Ureter (tissue), 1 donor: ENCODE measurements at places on chromosomes 2 and 18. TPM values are rescaled to one million over a fixed set of nuclear protein-coding genes. Genes with fewer than 3 reads are reported as not detected.

Gene RAB6C
- 0.34 TPM for total RNA-seq

DNA sequence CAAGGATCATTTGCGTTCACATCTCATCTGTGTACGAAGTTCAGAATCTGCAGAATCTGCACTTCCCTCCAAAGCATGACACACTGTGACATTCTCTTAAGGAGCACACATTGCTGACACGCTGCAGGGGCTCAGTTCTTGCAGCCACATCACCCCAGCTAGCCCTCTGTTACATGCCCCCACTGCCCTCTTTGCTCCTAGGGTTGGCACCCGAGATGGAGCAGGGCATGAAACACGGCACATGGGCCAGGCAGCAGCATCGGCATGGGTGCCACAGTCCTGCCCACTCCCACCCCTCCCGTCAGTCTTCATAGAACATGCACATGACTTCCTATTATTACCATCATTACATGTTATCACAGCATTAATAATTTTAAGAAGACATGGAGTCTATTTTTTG is 76.4 kb downstream of the COL6A3 start:
- DNase-seq, result no peak

Gene NEUROD1
- not detected for total RNA-seq

DNA sequence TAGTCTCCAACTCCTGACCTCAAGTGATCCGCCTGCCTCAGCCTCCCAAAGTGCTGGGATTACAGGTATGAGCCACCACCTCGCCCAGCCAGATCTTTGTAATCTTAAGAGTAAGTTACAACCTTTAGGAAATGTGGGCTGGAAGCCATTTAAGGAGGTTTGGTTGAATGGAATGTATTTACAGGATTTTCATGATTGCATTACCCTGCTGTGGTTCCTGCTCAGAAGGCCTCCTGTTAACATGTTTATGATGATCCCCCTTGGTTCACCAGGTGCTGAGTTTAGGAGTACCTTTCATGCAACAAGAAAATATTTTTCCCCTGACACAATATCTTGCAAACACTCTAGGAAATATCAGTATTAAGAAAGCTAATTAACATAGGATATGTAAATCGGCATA is 187.4 kb upstream of the SH3BP4 start:
- DNase-seq, result no peak

DNA sequence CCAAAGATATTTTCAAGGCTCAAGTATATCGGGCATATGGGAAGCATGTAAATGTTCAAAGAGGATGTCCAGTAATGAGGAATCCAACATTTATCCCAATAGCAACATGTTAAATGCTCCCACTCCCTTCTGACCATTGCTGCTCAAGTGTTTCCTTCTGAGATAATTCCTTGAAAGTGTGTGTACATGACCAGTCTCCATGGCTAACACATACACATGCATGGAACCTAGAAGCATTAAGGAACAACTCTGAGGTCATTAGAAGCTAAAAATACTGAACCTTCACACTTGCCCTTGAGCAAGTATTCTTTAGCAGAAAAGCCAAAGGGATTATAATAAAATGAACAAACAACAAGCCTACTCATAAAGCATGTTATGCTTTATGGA is 433.8 kb upstream of the TCF4 start:
- no peak for DNase-seq

Gene UGT1A10
- total RNA-seq, result 3.0 TPM

- DNase-seq, result no peak
These were observed 1910.7 kb upstream of the LRRTM1 start for GRCh38 chr2:82215212-82215611.

DNA sequence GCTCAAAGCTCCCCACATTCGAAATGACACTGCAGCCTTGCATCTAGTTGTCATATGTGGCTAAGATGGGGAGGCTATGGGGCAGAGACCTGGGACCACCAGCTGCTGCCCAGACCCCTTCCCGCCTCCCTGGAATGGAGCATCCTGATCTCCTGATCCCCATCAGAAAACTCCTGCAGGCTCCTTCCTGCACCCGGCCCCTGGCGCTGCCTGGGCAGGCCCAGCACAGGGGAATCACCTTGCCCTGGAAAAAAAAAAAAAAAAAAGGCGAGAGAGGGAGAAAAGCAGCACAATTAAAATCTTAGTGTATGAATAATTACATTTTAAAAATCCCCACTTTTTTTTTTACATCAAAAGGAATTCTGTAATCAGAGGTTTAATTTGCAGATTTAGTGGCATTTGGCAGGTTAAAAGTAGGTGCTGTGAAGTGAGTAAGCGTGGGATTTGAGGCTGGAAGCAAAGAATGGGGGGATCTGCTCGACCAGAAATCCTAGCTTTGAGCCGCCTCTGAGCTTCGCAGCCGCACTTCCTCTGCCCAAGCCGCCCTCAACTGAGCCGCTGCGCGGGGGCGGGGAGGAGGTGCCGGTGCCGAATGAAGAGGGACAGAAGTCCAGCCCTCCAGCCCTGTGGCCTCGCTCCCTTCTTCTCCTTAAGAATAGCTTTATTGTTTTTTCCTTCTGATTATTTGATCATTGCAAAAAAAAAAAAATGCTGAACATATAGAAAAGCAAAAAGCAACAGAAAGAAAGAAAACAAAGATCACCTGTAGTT is 30.0 kb downstream of the THNSL2 start:
- DNase-seq, result no peak

- DNase-seq, result peak; percentile 54
These were observed 861 bp downstream of the LTBP1 start for GRCh38 chr2:32947484-32948143.

GRCh38 chr18:51957001-51957400 is 383.0 kb upstream of the DCC start:
- no peak for DNase-seq

Gene FAM124B
- total RNA-seq, result 1.9 TPM

DNA sequence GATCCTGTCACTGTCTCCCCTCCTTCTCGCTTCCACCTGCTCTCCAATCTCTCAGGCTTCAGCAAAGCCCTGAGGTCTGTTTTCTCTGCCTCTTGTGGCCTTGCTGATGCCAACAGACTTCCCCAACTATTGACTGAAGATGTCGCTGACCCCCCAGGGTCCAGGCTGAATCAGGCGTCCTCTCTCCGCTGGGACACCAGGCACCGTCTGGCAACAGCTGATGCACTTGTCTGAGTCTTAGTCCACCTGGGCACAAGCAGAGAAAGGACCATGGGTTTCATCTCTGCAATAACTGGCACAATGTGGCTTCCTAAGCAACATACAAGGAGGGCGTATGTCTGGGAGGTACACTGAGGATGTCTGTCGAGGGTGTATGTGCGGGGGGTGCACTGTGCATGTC is 248.7 kb upstream of the MYT1L start:
- no peak for DNase-seq

DNA sequence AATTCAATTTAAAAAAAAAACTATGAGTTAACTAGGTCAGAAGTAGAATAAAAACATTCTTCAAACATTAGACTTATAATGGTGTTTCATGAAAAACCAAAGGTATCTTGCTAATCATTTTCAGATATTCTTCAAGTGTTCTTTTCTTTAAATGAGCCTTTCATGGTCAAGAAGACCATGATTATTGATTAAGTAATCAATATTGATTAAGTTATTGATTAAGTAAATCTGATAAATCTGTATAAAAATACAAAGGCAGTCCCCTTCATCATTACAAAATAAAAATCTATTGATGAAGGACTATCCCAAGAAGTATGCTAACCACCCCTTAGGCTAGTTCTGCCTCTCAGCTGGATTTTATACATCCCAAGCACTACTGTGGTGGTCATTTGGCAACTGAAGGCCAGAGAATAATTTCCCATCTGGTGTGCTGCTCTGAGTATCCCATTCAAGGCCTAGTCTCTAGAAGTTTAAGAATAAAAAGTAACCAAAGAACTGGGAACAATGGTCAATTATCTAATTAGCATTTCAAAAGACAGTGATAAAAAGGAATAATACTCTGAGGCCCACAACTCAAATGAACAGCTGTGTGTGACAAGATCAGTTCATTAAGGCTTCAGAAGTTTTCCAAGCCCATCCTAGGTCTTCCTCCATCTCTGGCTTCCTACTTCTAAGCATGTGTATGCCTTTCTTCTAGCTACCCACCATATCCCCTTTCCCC is 63.5 kb downstream of the TCF4 start:
- no peak for DNase-seq

DNA sequence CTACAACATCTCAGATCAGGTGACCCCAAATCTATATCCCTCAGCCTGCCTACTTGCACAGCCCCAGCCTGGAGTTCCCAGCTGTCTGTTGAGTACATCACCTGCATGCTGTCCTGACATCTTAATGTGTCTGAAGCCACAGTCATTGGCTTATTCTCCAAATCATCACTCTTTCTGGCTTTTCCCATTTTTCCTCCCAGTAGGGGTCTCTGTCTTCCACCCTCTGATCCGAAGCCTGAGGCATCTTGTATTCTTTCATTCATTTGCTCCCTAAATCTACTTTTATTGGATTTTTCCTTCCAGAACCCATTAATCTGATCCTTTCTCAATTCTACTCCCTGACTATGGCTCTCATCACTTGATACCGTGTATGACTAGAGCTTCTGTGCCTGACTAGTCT is 332.9 kb upstream of the DCC start:
- no peak for DNase-seq

DNA sequence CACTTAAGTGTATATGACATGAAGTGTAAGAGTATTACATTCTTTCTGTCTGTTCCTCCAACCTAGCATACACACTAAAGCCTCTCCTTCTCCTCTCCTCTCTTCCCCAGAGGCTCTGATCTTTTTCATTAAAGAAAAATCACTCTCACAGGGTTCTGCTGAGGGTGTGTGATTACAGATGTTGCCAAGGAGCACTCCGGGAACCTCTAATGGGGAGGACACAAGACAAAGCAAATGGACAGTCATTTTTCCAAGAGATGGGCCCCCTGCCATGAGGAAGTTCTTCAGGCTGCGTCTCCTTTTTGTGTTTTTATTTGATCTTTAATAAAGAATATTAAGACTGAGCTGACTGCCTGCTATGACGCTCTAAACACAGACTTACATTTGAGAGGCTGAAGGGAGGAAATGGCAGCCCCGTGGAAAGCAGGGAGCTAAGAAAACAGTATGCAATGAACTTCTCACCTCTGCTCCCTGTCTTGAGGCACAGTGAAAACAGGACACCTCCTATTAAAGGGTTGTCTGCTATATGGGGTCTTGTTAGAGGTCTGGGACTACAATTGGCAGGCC is 578.1 kb downstream of the PIK3C3 start:
- no peak for DNase-seq

DNA sequence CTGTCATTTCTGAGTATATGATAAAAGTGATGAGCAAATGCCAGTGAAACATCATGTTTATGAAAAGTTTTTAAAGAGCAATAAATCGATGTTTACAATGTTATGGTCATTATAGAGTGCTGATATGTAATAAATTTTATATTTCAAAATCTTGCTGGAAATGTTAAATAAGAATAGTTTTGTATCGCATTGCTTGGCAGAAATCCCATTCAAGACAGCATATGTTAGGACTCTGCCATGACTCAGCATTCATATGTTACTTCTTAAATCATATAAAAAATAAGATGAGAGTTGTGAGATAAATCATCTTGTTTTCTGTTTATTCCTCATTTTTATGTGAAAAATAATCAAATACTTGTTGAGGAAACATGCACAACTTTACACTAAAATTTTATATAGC is 949.9 kb upstream of the NRXN1 start:
- DNase-seq, result no peak

GRCh38 chr18:78995740-78996395 is 16.2 kb downstream of the SALL3 start:
- no peak for DNase-seq

DNA sequence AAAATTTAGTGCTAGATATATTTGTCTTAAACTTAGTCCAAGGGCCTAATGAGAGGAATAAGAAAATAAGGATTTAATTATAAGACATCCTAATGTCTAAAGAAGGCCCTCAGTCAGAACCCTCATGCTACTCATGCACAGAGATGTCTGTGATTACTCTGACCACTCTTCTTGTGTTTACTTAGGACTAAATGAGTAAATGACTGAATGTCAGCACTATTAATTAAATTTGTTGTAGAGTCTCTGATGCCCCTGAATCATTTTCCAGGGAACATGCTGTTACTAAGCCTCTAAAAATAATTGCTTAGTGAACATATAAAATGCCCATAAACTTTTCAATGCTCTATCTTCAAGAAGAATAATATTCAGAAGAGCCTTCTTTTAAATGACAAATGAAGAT is 32.4 kb downstream of the GULP1 start:
- no peak for DNase-seq

Gene COL3A1
- total RNA-seq, result 174 TPM

DNA sequence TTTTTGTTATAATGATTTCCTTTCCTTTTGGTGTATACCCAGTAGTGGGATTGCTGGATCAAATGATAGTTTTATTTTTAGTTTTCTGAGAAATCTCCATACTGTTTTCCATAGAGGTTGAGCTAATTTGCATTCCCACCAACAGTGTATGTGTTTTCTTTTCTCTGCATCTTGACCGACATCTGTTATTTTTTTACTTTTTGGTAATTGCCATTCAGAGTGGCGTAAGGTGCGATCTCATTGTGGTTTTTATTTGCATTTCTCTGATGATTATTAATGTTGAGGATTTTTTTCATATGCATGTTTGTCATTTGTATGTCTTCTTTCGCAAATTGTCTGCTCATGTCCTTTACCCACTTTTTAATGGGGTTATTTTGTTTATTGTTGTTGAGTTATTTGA is 58.1 kb downstream of the ARHGAP25 start:
- DNase-seq, result no peak
